Activated naive CD4-positive, alpha-beta T cell treated with Interleukin-2 at 50 U/mL for 16 hours (primary cell): ENCODE measurements at places on chromosomes 6 and 20.
A peak's percentile ranks its signal among the peaks of the same experiment; 100 is the strongest.

DNA sequence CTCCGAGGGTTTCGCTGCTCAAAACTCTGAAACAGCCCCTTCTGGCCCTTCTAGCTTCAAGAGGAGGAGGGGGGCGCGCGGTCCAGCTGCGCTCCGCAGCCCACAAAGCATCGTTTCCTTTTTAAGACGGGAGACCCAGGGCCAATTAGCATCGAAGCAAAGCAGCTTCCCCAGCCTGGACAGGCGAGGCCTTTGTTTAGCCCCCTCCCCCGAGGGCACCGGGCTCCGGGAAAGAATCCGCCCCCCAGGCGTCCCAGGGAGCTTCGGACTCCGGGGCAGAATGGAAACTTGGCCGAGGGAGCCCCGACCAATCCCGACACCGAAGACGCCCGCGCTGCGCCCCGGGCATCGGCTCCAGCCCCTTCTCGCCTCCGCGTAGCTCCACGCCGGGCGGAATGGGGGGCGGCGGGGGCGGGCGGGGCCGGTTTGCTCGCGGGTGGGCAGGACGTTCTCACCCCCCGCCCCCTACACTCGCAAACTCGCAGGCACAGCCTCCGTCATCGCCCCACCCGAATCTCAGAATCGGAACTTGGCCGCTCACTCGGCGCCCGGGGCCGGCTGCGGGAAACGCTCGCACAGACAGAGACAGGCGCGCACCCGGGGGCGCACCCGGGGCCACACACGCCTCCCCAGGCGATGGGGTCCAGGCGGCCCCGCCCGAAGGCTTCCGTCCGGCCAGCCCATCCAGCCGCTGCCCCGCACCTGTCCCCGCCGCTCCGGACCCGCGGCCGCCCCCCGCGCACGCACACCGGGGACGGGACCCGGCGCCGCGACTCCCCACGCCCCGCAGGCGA, 628 bp downstream of the NKAIN4 start:
- no peak for DNase-seq

DNA sequence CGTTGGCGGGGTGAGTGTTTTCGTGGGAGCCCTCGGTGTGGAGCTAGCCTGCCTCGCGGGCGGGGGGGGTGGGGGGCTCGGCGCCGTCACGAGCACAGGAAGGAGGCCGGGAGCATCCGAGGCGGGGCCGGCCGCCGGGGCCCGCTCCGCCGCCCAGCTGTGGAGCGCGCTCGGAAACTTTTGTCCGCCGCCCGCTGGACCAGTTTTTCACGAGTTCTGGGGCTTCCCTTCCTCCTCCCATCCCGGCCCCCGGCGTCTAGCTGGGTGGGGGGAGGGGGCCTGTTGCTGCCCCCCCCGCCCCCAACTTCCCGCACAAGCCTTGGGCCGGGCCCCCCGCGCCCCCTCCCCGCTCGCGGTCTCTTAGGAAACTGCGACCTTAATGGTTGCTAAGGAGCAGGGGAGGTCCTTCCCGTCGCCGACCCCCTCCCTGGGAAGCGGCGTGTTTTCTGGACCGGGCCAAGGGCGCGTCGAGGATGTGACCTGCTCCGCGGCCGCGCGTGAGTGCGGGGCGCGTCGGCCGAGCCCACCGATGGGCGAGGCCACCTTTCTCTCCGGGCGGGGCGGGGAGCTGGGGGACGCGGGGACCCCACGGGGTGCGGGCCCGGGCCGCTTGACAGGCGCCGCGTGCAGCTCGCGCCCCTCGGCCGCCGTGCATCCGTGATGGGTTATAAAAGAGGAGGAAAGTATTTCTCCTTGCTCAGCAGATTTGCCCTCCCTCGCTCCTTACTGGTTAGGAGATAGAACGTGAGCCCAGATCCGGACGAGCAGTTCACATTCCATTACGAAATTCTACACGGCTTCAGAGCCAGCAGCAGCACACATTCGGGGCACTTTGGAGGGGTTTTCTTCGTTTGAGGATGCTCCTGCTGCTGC, 1.4 kb downstream of the RREB1 start:
- DNase-seq: peak; percentile 37

DNA sequence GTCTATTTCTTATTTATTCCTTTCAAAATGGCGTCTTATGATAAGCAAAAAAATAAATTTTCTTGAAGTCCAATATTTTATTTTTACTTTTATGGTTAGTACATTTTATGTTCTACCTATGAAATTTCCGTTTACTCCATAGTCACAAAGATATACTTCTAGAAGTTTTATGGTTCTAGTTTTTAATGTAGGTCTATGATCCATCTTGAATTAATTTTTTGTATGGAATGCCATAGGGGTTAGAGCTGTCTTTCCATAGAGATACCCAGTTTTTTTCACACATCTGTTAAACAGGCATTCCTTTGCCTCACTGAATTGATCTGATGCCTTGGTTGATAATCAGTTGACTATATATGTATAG, 24.9 kb upstream of the ASIP start:
- DNase-seq: no peak

DNA sequence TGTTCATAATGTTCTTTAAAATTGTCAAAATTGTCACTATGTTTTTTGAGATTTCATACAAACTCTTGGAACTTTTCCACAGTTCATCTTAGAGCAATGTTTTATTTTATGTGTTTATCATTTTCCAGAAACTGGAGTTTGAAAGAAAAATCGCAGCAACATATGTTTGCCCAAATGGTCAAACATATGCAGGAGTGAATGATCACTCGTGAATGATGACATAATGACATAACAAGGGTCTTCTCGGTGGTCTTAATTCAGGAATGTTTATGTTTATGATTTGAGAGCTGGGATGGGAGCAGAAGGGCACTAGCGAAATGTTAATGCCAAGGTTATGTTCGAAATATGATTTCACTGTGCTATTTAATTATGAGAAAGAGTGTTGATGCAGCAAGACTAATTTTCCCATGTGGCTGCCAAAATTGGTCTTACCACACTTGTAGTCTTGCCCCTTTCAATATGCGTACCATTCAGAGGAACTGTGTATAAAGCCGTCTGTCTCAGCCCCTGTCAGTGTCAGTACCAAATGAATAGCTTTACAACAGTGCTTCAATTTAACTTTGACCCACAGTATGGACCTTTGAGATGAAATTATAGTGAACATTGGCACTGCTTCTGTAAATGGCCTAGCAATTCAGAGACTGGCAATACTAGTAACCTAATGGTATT, 152.3 kb downstream of the CARMIL1 start:
- DNase-seq: no peak

GRCh38 chr20:42961771-42962170, 227.9 kb downstream of the PTPRT start:
- DNase-seq: no peak

GRCh38 chr20:35568645-35569044, 26.8 kb downstream of the ERGIC3 start:
- DNase-seq: no peak

DNA sequence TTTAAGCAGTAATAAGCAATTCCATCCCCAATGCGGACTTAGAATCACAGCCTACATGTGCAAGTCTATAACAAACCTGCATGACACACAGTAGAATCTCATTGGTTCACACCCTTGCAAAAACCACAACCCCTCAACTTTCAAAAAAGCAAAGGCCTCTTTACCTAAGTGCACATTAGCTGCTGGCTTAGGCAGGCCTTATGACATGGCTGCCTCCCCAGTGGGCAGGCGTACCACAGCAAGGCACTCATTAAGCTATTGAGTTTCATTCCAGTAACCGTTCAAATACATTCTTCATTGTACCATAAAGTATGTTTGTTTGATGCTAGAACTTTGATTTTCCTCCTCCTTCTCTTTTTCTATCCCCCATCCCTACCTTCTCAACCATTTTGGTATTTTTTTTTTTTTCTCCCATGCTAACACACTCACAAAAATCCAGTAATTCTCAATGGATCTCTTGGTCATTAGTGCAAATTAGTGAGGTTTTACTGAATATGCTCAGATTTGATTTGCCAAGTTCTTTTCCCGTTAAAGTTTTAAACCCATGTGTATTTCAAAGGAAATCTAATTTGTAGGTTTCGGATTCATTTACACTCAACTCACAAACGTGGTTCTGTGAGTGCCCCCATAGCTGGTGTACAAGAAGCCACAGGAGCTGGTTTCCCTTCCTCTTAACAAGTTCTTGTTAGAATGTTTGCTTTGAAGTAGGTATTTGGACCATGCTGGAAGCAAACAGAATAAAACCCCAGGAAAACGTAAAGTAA, 460.4 kb upstream of the RUNX2 start:
- no peak for DNase-seq

- no peak for DNase-seq
Measured at GRCh38 chr6:142879527-142879926, 65.4 kb downstream of the HIVEP2 start.

- DNase-seq: no peak
Measured at GRCh38 chr20:57840066-57840465, 130.3 kb upstream of the PMEPA1 start.

GRCh38 chr6:73302339-73302738, 39.3 kb upstream of the KHDC1 start:
- DNase-seq: no peak

GRCh38 chr20:59783641-59784010, 149.8 kb downstream of the SYCP2 start:
- DNase-seq: no peak

DNA sequence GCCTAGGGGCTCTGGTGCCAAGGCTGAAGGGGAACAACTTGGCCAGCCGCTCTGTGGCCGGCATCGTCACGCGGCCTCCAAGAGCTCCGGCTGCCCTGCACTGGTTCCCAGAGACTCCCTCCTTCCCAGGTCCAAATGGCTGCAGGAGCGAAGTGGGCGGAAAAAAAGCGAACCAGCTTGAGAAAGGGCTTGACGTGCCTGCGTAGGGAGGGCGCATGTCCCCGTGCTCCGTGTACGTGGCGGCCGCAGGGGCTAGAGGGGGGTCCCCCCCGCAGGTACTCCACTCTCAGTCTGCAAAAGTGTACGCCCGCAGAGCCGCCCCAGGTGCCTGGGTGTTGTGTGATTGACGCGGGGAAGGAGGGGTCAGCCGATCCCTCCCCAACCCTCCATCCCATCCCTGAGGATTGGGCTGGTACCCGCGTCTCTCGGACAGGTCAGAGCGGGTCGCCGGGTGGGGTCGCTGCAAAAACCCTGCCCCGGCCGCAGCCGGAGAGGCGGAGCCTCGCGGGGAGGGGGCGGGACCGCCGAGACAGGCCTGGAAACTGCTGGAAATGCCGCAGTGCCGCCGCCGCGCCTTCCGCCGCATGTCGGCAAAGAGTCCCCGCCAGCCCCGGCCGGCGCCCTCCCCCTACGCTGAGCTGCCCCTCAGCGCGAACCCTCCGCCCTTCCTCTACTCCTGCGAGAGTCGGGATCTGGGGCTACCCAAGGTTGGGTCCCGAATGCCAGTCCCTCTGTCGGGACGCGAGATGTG, 814 bp upstream of the HSP90AB1 start:
- DNase-seq: peak; percentile 89

DNA sequence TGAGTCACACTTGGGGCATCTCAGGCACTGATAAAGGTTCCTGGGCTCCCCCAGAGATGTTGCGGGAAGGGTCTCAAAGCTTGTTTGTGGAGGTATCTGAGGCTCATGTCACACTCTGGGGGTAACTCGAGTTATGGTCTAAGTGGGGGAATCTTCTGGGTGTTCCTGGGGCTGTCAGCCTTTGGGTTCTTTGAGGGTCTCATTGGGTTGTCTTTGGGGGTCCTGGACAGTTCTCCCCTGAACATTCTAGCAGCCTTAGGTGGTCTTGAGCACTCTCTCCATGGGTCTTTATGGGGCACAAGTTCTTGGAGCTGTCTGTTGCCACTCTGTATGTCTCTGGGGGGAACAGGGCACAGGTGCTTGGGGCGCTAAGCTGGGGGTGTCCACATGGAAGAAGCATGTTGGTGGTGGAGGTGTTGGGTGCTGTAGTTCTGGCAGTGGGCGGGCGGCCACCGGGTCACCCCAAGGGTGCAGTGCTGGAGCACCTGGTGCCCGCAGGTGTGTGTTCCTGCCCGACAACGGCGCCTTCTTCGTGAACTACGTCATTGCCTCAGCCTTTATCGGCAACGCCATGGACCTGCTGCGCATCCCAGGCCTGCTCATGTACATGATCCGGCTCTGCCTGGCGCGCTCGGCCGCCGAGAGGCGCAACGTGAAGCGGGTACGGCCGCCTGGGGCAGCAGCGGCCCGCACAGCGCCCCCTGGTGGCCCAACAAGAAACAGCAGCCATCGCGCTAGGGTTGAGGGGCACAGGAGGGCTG, 7.1 kb upstream of the CAPN11 start:
- DNase-seq: peak; percentile 84

DNA sequence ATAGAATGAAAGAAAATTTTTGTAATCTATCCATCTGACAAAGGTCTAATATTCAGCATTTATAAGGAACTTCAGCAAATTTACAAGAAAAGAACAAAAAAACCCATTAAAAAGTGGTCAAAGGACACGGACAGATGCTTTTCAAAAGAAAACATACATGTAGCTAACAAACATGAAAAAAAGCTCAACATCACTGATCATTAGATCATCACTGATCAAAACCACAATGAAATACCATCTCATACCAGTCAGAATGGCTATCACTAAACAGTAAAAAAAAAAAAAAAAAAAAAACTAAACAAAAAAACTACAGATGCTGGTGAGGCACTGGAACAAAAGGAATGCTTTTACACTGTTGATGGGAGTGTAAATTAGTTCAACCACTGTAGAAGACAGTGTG, 837.1 kb downstream of the EPHA7 start:
- DNase-seq: no peak
